ENCODE measurements at places on chromosomes 4 and X.

- no peak for DNase-seq
Observed at GRCh38 chr4:104436542-104436941, 58.2 kb downstream of the CXXC4 start.

DNA sequence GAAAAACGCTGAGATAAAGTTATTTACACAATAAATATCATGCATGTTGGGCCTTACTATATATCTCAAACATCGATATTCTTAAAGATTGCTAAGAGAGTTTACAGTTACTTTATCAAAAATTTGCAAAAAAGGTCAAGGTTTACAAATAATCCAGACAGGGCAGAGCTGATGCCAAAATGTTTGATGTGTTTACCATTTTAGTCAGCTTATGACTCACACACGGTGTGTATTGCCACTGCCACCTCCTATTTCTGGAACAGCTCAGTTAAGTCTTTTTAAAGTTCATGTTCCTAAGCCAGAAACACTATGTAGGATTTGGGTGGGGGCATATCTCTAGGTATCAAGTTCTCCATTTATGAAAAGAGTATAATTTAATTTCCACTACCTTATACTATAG lies 580.6 kb downstream of the INPP4B start:
- no peak for DNase-seq

GRCh38 chr4:139083607-139083955 lies 68.0 kb downstream of the NOCT start:
- DNase-seq: no peak

- DNase-seq: no peak
Observed at GRCh38 chr4:93179044-93179443, 649.5 kb upstream of the ATOH1 start.

- no peak for DNase-seq
Observed at GRCh38 chrX:15560924-15561323, 39.8 kb downstream of the ACE2 start.

DNA sequence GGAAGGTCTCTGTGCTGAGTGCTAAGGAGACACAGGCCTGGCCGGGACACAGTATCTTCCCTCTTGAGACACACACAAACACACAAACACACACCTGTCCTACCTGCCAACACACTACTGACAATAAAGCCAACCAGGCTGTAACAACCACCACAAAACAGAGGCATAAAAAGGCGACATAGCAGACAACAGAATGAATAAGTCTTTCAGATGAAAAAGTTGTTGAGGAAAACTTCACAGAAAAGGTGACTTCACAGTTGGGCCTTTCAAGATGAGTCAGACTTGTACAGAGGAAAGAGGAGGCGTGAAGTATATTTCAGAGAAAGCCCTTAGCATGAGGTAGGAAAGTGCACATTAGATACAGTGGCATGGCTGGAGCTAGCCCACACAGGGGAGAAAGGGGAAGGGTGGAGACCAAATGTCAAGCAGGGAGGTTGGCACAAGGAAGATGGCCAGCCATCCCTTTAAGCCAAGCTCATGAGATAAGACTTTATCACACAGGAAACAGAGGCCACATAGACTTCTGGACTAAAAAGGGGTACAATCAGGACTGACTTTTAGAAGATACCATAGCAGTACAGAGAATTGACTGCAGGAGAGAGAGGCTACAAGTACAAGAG lies 54.0 kb downstream of the SLC9A7 start:
- DNase-seq: peak; percentile 83

DNA sequence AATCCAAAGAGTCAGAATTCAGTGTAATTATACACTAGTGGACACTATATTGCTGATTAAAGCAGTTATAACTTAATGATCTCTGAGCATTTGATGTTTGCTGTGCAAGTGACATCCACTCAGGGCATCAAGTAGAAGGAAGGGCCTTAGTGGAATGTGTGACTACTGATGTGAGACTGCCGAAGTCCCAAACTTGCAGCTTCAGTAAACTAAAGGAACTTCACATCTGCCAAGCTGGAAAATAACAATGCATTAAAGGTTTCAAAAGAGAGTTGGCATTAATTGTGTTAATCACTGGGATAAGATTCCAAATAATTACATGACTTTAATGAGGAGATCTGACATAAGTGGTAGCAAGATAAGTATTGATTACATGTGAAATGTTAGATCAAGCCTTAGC lies 52.5 kb upstream of the SLC25A4 start:
- no peak for DNase-seq

GRCh38 chr4:173187732-173188131 lies 19.1 kb downstream of the GALNT7 start:
- no peak for DNase-seq

- no peak for DNase-seq
Observed at GRCh38 chrX:135544338-135544948, 24.0 kb downstream of the INTS6L start.

- no peak for DNase-seq
Observed at GRCh38 chrX:149280011-149280410, 225.1 kb downstream of the IDS start.

DNA sequence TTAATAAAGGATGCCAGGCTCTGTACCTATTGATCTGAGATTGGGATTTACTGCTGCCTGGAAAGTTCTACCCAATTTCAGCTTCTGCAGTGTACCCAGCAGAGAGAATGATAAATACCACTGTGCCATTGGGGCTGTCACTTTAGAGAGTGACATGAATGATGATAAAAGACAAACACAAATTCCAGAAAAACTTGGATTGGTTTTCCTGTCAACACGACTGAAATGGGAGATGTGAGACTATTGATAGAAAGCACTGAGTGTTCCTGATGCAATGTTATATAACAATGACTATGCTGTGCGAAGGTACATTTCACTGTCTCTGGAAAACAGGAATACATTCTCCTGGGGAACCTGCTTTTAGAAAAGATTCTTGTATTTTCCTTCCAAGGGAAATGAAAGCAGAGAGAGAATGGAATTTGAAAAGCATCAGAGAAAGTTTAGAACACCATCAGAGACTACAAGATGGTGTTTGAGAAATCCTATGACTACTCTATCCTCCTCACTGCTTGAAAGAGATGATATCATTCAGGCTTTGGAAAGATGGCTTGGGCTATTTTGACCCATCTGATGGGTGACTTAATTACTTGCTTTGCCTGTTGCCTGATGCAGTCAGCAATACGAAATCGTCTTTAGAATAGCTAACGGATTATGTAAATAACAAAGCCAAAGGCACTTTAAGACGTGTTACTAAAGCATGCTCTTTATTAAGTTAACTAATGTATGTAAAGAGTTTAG lies 49.7 kb downstream of the MID1IP1 start:
- DNase-seq: no peak

- no peak for DNase-seq
Observed at GRCh38 chrX:44314259-44314734, 29.2 kb downstream of the EFHC2 start.

DNA sequence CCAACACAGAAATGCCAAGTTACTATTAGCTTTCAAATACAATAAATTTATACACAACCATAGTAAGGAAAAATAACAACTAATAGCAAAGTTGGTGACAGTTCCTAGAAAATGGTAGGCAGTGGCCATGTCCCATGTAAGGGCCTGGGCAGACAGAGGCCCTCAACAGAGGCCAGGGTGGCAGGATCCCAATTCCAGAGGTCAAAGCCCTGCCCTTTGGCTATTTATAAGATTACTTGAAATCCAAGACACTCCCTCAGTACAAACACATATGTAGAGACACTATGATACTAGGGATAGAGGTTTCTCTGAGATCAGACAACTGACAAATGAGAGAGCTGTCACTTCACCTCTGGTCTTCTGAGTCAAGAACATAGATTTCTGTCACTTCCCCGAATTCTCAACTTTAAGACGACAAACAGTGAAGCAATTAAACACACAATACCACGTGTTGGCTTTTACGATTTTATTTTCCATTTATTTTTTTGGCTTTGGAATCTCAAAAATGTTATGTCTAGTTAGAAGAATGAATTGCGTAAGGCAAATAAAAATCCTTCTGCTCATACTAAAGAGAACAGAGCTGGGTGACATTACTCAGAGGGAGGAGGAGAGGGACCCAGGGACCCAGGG lies 16.3 kb upstream of the MAOB start:
- DNase-seq: no peak

DNA sequence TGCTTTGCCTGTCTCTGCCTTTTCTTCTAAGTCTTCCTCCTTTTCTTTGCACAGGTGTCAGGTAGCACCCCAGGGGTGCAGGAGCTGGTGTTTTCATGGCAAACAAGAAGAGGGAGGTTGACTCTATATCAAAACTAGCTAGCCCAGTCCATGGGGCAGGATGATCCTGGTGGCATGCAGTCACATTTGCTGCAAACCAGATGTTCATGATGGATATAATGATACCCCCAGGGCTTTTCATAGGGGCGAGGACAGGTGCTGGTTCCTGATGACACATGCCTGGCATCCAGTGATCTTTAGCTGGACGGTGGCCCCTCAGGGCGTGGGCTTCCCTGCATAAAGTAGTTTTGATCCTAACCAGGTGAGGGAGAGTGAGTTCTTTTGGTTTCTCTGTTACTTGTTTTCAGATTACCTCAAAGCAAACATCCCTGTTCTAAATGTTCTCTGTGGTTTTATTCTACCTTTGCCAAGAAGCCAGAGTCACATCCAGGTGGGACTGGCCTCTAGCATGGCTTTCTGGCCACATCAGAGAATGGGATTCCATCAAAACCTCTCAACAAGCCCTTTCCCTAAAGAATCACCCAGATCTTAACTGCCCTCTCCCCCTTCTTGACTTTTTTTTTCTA lies 11.2 kb upstream of the UBA6 start:
- DNase-seq: no peak

DNA sequence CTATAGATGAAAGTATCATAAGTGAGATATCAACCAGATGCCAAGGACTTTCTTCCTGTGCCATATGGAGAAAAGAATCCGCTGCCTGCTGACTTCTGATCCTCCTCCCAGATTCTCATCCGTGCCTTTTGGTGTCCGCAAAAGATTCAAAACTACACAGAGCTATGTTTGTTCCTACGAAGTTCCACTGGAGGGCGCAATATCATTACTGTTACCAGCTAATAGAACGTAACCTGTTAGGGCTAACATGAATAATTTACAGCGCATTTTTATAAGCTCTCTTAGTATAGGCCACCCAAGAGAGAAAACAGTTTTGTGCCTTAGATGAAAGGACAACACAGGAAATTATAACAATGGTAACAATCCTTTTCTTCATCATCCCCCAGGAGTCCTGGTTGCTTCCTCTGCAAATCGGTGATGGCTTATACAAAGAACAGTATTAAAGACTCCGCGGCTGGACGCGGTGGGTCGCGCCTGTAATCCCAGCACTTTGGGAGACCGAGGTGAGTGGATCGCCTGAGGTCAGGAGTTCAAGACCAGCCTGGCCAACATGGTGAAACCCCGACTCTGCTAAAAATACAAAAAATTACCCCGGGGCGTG lies 22.8 kb upstream of the CENPVL3 start:
- no peak for DNase-seq

DNA sequence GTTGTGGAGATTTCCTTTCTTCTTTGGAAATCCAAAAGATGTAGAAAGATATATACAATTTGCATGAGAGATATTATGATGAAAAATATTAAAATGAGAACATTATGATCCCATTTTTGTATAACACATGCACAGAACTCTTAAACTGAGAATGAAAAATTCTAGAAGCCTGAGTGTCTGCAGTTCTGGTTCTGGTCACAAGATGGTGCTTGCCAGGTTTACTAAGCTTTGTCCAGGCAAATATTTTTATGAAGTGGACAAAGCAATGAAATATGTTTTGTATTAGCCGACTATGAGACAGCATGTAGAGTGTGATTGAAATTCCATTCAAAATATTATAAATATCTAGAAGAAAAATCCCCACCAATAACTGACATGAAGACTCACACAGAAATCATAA lies 2.2 kb downstream of the PWWP3B start:
- no peak for DNase-seq

DNA sequence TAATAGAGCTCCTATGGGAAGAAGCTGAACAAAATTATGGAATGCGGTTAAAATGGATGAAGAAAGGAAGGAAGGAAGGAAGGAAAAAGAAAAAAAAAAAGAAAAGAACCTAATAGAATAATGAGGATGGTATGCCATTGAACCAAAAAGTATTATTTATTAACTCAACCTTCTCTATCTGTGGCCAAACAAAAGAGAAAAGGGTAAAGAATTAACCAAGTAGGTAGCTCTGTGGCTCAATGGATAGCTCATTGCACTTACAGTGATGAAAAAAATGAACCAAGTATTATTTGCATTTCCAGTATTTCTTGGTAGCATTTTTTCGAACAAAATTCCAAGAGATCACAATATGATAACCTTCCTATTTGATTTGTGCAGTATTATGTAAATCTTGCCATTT lies 56.9 kb upstream of the SLC39A8 start:
- no peak for DNase-seq

GRCh38 chr4:155777971-155778735 lies 19.3 kb downstream of the GUCY1B1 start:
- no peak for DNase-seq

GRCh38 chrX:133794126-133794525 lies 191.3 kb downstream of the GPC3 start:
- DNase-seq: no peak

DNA sequence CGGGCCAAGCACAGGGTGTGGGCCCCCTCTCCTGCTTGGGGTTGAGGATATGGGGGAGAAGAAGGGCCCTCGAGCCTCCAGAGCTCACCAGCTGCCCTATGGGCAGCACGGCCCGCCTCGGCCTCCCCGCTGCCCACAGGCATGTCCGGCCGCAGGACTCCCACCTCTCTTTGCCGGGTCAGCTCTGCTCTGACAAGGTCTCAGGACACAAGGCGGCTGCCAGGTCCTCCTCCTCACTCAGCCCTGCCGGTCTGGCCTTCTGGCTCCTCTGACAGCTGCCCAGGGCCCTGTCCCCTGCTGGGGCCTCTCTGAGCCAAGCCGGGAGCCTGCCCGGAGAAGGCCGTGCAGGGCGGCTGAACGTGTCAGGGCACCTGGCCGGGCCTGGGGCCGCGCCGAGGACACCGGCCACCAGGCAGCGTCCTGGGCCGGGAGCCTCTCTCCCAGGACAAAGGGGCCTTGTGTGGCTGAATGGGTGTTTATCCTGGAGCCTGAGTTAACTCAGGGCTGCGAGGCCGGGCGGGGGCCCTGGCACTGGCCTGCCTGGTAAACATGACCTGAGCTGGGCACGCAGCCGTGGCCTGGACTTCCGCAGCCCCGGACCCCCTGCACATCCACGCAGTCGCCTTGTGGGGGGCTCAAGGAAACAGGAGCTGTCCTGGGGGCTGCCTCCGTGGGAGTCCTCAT lies 25.7 kb downstream of the TACC3 start:
- DNase-seq: no peak

- no peak for DNase-seq
Observed at GRCh38 chrX:69503782-69504625, at the start of gene NALF2. TSS of gene NALF2 (plus strand) at chrX:69504326. CDS start at chrX:69505283, 957 bp downstream.

DNA sequence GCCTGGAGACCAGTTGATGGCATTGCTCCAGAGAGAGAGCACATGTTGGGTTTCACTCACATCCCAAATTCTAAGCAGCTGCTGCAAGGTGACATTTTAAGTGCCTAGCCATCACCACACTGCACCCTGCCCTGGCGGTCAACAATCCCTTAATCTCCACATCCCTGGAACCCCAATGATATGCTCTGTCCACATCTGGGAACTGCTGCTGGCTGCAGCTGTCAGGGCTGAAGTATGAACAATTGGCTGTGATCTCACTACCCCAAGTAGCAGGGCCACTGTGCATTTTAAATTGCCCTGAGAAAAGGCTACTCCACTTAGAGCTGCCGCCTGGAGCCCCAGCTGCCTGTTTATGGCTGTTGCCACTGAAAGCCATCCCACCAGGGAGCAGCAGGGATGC lies 190.6 kb downstream of the ACTRT1 start:
- DNase-seq: no peak

GRCh38 chrX:77060572-77060971 lies 386.6 kb upstream of the FGF16 start:
- DNase-seq: no peak

- no peak for DNase-seq
Observed at GRCh38 chr4:69054578-69055200, 41.6 kb upstream of the UGT2B7 start.

Measured in GM12878 (cell line).